ENCODE measurements at places on chromosomes 7 and 10.

DNA sequence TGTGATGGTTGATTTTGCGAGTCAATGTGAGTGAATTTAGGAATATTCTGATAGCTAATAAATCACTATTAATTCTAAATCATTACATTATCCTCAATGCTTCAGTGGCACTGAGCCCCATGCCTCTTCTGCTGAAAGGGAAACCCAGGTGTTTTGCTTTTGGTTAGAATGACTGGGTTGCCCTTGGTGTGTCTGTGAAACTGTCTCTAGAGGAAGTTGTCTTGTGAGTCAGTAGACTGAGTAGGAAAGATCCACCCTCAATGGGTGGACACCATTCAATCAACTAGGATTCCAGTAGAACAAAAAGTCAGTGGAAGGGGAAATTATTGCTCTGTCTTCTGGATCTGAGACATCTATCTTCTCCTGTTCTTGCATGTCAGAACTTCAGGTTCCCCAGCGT, 472.4 kb downstream of the ANKRD7 start:
- DNase-seq, result no peak

DNA sequence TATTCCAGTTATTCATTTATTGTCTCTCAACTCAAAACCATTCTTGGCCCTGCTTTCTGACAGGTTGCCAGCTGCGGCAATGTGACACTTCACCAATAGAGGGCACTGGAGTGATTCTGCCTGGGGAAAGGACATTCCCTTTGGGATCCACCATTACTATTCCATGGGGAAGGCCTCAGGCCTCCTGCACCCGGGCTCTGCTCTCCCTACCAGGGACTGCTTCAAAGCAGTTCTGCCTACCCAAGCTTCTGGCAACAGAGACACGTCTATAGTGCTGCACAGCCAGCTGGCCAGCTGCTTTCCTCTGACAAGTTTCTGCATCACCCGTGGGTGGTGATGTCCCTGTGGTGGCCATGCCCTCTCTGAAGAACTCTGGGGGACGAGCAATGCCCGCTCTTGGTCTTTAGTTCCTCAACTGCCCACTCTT, 163.8 kb downstream of the ELMO1 start:
- no peak for DNase-seq

GRCh38 chr10:83229991-83230390, 909.3 kb upstream of the GHITM start:
- DNase-seq, result no peak

DNA sequence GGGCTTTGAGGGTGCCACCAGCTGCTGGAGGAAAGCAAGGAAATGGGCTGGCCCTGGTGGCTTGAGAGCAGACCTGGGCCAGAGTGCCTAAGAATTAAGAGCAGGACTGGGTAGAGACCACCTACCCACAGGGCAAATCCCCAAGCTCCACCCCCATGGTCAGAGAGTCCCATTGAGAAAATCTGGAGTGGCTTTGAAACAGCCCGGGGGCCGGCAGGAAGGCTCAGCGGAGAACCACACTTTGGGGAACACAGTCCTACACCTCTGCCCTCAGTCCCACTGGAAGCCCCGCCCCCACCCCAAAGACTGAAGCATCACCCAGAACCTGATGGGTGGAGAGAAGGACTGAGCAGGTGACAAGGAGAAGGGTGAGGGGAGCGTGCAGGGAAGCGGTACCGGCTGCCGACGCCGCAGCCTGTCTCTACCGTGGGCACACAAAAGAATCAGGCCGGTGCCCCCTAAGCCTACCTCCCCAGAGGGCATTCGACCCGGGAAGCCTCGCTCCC, 3.6 kb downstream of the SMARCD3 start:
- no peak for DNase-seq

DNA sequence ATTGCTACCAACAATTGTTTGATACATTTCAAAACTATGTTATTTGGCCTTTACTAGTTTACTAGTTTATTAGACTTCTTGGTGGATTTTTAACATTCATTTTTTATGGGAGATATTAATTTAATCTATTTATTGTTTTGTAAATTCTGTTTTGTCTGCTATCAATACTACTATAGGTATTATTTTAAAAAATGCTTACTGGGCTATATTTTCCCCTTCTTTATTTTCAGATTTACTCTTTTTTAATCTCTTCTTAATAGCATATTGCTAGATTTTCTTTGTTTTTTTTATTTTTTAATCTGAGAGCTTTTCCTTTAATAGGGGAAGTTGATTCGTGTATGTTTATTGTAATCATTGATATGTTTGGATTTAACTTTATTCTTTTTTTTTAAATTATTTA, 147.5 kb downstream of the CDK14 start:
- DNase-seq, result no peak

All from activated CD4-positive, alpha-beta T cell treated with anti-CD3 and anti-CD28 coated beads for 24 hours (primary cell).